ENCODE measurements at places on chromosomes 11 and 22.

DNA sequence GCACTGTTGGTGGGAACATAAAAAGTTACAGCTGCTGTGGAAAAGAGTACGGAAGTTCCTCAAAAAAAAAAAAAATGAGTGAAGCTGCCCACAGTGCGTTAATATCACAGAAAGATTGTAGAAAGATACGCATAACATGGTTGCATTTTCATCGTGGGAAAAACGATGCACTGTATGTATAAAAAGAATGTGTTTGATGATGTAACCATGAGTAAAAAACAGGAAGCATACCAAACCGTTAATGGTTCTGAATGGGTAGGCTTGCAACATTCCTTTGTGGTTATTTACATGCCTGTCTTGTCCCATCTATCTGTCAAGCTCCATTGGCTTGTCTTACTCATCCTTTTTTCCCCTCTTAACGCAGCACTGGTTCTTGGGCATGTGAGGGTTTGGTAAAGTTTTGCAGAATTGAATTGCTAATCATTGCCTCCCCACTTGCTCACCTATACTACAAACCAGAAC lies 33.8 kb upstream of the DKK3 start:
- no peak for DNase-seq

GRCh38 chr11:23097891-23098290 lies 237.6 kb upstream of the CCDC179 start:
- no peak for DNase-seq

DNA sequence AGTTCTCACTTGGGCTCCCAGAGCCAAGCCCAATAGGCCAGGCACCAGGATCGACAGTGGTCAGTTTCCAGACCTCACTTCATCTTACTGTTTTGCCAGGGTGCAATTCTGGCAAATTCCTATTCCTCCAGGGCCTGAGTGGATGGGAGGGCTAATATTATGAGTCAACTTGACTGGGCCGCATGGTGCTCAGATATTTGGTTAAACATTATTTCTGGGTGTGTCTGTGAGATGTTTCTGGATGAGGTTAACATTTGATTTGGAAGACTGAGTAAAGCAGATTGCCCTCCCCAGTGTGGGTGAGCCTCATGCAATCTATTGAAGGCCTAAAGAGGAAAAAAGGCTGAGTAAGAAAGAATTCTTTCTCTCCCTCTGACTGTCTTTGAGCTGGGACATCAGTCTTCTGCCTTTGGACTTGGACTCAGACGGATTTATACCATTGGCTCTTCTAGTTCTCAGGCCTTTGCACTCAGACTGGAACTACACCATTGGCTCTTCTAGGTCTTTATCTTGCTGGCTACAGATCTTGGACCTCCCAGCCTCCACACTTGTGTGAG lies 132.9 kb upstream of the ZBED5 start:
- no peak for DNase-seq

DNA sequence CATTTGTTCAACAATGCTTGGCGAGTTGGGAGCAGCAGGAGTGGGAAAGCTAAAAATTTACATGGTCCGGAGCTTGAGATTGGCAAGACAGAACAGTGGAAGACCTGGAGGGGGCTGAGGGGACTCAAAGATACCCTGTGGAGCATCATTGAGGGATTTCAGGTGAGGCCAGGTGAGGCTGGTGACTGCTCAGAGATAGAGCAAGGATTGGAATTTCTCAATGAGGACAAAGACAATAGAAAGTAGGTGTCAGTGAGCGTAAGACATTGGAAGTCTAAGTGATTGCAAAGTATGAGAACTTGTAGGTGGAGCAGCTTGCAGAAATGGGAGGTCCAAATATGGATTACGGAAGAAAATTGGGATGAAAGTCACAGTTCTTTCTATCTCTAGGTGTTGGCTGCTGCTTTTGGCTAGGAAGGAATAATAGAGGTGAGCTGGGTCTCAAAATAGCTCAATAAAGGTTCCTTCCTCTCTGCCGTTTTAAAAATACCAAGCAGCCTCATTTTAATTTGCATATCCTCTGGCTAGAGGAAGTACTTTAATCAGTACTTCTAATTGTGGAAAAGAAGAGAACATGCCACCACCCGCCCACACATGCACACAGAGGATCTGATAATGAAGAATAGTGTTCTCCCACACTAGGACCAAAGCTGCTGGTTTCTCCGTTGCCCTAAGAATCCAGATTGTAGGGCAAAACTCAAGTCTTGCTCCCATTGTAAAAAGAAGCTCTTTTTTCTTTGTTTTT lies 41.8 kb upstream of the SORL1-AS1 start:
- DNase-seq = no peak

- no peak for DNase-seq
Measured at GRCh38 chr11:2149864-2150847, 10.9 kb downstream of the INS start.

DNA sequence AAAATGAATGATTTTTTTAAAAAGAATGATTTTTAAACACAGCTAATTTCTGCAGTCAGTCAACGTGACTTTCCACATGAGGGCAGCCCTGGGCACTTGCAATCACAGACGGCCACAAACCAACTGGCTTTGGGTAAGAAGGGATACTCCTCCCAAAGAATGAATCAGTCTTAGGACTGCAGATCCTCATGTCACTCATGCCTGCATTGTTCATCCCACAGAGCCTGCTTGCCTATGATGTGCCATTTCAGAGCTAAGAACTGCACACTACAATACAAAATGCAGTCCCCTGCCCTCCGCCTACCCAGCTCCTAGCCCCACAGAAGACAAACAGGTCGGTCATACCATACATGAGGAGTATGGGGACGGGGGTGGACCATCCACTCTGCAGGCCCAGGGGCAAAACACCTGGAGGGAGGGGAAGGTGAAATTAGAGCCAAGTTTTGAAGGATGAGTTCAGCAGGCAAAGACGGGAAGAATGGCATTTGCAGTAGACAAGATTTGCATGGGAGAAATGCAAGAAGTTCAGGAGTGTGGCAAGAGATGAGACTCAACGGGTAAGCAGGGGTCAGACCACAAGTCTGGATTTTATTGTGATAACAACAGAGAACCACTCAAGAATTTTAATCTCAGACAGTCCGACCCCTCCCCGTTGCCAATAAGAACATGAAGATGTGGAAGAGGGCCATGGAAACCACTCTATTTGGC lies 24.7 kb downstream of the PACSIN2 start:
- no peak for DNase-seq

DNA sequence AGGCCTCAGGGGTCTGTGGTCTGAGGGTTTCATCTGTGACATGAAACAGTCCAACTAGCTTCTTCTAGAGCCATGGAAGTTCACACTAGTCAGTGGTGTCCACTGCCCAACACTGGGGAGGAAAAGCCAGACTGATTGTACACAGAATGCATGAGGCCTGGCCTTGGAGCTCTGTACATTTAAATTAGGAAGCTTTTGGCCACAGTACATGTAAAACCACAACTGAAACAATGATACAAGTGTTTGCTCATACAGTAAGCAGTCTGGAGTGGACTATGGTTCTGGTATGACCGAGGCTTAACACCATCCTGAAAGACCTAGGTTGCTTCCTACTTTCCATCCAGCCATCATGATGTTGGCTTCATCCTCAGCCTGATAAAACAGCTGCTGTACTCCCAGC lies 73.8 kb upstream of the SESN3 start:
- no peak for DNase-seq

DNA sequence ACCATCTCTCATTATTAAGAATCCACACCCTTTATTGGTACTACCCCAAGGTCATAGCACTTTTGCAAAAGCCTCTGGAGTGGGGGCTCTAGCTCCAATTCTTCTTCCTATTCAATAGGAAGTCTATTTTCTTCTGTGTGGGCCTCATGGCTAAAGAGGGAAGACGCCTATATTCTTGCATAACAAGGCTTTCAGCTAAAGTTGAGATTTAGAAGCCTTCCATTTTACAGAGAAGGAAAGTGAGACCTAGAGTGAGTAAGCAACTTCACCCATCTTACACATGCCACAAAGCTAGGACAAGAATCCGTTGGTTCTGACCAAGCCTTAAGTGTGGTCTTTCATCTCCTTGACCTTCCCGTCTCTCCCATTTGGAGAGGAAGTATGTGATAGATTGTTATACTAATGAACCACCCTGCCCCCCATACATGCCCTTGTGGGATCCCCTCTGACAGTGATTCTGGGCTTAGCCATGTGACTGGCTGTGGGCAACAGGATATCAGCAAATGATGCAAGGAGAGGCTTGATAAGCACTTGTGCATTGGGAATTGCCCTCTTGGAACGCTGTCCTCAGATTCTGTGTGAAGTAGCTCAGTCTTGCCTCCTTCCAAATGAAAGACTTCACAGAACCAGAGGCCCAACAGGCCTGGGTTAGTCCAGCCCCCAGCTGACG lies 12.3 kb downstream of the BACE1 start:
- no peak for DNase-seq

DNA sequence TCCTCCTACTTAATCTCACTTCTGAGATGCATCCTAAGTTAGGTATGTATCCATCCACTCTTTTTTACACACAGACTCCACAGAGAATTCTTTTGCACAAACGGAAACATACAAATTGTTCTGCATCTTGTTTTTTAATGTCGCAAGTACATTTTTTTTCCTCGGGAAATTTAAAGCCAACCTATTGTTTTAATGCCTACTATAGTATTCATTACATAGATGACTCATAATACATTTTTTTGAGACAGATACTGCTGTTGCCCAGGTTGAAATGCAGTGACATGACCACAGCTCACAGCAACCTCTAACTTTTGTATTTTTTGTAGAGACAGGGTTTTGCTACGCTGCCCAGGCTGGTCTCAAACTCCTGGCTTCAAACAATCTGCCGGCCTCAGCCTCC lies 90.8 kb upstream of the TMEM45B start:
- DNase-seq = no peak

- DNase-seq = no peak
Measured at GRCh38 chr22:19808873-19809478, 45.7 kb downstream of the GNB1L start.

GRCh38 chr22:41324821-41325528 lies 23.6 kb downstream of the ZC3H7B start:
- DNase-seq = no peak

DNA sequence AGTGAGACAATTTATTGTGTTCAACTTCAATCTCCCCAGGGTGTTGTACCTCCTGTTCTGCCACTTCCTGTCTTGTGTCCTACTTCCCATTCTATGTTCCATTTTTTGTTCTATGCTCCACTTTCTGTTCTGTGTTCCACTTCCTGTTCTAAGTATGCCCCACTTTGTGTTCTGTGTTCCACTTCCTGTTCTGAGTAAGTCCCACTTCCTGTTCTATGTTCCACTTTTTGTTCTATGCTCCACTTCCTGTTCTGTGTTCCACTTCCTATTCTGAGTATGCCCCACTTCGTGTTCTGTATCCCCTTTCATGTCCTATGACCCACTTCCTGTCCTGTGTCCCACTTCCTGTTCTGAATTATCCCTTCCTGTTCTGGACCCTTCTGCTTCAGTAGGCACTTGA lies 732.7 kb downstream of the TBC1D22A start:
- DNase-seq = no peak

- DNase-seq = no peak
Measured at GRCh38 chr11:72520815-72521214, 86.5 kb upstream of the CLPB start.

DNA sequence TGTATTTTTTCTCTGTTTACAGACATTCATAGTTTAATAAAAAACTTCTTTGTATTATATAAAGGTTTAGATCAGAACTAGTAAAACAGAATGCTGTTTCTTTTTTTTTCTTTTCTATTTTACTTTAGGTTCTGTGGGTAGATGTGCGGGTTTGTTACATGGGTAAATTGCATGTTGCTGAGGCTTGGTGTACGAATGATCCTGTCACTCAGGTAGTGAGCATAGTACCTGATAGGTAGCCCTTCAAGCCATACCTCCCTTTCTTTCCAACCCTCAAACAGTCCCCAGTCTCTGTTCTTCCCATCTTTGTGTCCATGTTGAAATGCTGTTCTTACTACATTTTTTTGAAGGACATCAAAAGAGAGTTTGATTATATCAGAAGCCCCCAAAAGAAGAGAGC lies 3.2 kb downstream of the ATM start:
- DNase-seq = no peak

DNA sequence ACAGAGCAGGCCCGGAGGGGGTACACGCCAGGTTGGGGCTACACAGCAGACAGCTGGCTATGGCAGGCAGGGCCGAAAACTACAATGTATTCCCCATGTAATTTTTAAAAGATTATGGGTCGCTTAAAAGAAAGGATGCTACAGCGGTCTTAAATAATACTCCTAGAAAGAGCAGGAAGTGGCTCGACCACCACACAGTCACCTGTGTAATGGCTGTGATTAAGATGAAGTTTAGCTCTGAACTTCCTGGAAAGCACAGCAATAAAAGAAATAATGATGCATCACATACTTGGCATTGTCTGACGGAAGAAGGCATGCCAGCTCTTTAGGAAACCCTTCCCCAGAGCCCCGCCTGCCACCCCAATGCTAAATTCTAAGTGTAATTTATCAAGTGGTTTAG lies 32.6 kb downstream of the WNT11 start:
- DNase-seq = no peak

DNA sequence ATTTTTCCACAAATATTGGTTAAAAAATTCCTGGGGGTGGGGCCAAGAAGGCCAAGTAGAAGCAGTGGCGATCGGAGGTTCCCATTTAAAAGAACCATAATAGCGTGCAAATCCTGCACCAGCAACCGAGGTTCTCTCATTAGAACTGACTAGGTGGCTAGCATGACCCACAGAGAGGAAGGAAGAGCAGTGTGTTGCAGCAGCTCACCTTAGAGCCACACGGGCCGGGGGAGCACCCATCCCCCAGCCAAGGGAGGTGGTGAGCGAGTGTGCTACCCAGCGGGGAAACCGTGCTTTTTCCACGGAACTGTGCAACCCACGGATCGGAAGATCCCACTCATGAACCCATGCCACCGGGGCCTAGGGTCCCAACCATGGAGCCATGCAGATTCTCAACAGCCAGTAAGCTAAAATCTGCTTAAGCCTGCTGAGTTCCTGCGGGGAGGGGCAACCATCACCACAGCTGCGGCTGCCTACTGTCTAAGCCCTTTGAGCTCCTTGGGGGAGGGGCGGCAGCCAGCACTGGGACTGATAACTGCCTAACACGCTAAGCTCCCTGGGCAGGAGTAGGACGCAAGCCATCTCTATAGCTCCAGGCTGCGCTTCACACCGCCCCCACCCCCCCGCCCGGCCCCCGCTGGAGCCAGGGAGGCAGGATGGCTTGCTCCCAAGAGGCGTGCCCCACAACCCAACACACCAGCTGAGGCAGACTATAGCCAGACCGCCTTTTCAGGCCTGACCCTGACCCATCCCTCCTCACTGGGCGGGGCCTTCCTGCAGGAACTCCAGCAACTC lies 21.0 kb upstream of the HTATIP2 start:
- no peak for DNase-seq

DNA sequence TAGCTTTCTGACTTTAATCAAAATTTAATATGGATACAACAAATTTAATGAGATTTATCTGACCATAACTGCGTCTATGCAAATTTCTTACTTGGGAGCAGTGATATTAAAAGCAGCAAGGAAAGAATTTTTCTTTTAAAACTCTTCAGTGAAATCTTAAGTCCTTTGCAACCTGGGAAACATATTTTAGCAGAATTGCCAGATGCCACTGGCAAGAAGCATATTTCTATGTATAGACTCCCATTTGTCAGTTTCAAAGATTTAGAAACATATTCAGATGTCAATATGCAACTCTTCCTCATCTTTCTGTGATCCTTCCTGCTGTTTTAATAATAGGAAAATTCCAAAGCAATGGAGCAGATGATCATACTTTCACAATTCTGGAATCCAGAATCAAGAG lies 911.3 kb downstream of the LUZP2 start:
- no peak for DNase-seq
